ENCODE measurements at places on chromosomes 1 and 21.

- no peak for DNase-seq
Measured at GRCh38 chr1:224637515-224637914, 21.4 kb downstream of the CNIH3 start.

DNA sequence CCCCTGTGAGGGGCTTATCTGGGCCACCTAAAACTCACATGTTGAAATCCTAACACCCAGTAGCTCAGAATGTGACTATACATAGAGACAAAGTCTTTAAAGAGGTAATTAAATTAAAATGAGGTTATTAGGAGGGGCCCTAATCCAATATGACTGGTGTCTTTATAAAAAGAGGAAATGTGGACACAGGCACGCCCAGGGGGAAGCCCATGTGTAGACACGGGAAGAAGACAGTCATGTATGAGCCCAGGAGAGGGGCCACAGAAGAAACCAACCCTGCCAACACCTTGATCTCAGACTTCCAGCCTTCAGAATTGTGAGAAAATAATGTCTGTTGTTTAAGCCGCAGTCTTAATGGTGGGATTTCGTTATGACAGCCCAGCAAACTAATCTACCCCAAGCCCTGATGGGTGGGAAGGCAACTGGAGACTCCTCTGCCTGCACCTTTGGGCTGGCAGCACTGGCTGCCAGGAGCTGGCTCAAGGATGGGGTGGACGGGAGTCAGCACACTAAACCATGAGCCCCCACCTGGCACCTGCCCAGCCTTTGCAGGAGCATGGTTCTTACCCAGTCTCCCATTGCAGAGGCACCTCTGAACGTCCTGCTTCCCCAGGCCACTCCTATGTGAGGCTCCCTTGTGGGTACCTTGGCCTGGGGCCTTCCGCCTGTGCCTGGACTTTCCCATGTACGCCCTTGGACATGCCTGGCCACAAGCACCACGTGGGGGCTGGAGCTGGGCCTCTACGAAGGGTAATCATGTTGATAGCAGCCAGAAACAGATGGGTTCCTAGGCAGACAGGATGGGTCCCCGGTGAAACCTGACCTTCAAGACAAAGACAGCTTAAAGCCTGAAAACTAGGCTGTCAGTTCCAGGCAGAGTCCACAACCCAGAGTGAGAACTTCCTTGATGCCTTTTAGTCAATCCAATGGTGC, 57.1 kb upstream of the DMRTB1 start:
- peak; percentile 46 for DNase-seq

DNA sequence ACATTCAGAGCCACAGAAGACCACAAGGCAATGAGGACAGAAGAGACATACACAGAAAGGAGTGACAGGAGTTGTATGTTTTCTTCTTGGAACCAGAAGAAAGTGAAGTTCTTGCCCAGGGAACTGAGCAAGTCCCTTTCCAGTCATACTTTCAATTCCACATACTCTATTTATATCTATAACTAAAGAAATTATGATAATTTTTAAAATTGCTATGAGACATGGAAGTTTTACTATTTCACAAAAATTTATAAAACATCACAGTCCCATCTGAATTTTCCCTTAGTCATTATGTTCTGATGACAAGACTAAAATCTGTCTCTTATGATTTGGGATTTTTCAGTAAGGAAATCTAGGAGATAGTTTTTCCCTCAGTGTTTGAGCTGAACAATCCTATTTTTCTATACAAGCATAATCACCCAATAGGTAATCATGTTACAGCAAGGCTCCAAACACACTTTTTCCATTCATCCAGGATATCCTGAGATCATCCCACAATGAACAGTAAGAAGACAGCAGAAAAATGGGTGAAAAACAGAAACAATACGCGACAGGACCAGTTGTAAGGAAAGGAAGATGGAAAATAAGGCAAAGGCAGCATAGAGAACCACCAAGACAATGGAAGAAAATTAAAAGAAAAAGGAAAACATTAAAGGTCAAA, 154.6 kb downstream of the VAV3 start:
- peak; percentile 45 for DNase-seq

DNA sequence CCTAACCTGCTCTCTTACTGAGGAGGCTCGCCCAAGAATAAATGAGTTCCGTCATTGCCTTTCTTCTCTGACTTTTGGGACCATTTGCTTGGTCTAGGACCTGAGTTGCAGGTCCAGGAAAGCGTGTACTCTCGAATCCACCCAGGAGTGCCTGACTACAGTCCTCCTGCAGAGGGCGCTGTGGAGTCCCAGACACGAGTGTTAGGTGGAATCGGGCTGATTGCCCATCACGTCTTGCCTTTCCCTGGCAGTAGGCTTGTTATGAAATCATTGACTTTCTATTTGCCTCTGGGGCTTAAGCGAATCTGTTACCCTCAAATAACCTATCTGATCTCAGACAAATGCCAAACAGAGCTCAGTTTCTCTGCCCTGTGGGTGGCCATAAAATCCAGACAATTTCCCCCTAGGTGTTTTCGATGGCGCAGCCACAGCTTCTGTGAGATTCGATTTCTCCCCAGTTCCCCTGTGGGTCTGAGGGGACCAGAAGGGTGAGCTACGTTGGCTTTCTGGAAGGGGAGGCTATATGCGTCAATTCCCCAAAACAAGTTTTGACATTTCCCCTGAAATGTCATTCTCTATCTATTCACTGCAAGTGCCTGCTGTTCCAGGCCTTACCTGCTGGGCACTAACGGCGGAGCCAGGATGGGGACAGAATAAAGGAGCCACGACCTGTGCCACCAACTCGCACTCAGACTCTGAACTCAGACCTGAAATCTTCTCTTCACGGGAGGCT, at the start of gene IL20:
TSS of gene IL20 (plus strand) at position 685 of the 733 bp plus-strand sequence. CDS start 230 bp downstream, outside the sequence.
- DNase-seq = peak; percentile 54

- DNase-seq = peak; percentile 62
Measured at GRCh38 chr1:205772607-205773032, 2.7 kb downstream of the RAB29 start.

GRCh38 chr1:244322791-244323521, 128.8 kb downstream of the ADSS2 start:
- DNase-seq = peak; percentile 81

DNA sequence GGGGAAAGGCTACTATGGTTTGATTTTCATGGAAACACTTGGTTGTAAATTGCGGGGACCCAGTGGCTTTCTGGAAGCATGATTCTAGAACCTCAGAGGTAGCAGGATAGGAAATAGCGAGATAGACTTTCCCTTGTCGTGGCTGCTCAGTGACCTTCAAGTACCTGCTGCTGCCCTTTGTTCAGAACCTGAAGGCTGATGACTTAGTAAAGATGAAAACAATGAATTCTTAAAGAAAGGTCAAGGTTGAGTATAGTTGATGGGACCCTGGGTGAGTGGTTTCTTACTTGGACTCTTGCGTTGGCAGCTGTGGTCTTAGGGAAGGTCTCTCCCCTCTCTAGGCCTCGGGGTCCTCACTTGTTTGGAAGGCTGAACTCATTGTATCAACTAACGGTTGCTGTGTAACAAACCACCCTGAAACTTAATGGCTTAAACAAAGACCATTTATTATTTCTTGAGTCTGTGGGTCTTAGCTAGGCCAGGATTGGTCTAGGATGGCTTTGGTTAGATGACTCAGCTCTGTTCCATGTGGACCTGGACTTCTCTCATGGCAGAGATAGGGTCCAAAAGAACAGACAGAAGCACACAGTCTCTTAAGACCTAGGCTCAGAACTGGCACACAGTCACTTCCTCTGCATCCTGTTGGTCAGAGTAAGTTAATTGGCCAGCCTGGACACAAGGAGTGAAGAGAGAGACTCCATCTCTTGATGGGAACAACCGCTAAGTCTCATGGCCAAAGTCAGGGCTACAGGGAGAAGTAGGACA, 89.2 kb upstream of the SELENON start:
- DNase-seq = no peak

DNA sequence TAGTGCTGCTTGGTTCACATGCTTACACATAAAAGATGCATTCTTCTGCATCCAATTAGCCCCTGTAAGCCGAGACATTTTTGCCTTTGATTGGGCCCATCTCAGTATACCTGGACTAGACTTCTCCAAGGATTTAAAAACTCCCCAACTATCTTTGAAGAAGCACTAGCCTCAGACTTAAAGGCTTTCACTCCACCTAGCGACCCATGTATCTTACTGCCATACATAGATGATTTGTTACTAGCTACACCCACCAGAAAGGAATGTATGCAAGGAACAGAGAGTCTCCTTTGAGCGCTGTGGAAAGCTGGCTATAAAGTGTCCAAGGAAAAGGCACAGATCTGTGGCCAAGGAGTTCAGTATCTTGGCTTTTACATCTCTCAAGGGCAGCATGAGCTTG, 91.7 kb downstream of the LIPI start:
- no peak for DNase-seq

GRCh38 chr1:12098786-12099185, 35.7 kb downstream of the TNFRSF8 start:
- DNase-seq = no peak
